Activated CD4-positive, alpha-beta T cell treated with anti-CD3 and anti-CD28 coated beads, Interleukin-2, amount 10 ng/mL, durations not matched to agents 7 days and 5 days (primary cell): ENCODE measurements at places on chromosomes 3 and 15. TPM values are rescaled to one million over a fixed set of nuclear protein-coding genes. Genes with fewer than 3 reads are reported as not detected.

HRH1 gene
- total RNA-seq, result 0.27 TPM

FBXO40 gene
- total RNA-seq, result not detected

- no peaks in the 10 kb centered on the region for H3K27me3 ChIP-seq
- no peak overlapping the region for H3K4me3 ChIP-seq
- DNase-seq, result no peak
Measured at GRCh38 chr3:5275529-5275928, 88.0 kb downstream of the EDEM1 start.

DNA sequence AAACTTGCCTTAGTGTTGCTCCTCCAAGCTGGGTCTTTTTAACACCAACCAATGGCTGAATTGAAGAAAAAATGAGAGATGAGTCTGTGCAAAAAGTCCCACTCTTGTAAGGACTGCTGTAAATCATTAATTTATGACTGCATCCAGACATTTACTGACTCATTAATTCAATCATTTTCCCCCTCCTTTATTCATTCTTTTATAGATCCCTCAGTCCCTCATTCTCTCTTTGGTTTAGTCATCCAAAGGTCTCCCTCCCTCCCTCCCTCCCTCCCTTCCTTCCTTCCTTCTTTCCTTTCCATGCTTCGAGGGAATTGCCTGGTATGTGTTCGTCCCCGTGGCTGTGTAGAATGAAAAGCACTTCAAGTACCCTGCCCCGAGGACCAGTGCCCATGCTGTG, 35.3 kb upstream of the MRPS22 start:
- H3K27ac ChIP-seq, result no peak overlapping the region
- H3K36me3 ChIP-seq, result no peaks in the 10 kb centered on the region
- no peak overlapping the region for H3K4me3 ChIP-seq
- no peak for DNase-seq
- H3K4me1 ChIP-seq, result no peaks in the 10 kb centered on the region
- H3K27me3 ChIP-seq, result peaks cover 2% of the 10 kb centered on the region

DNA sequence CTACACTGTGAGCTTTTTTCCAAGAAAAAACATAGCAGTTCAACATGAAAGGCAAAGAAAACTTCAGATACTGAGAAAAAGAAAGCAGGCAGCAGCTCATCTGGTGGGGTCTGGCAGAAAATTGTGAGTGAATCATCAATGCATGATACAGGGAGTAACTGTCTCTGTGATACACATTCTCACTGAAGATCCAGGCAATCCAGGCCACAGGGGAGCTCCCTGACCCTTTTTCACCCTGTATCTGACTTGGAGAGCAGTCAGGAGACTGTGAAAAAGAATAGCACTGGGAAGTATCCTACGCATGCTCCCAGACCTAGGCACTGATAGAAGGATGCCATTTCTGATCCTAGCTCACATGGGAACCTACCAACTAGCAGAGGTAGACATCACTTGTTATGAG, 269.8 kb downstream of the MBNL1 start:
- H3K4me1 ChIP-seq, result no peaks in the 10 kb centered on the region
- H3K27ac ChIP-seq, result no peak overlapping the region
- peaks cover 17% of the 10 kb centered on the region for H3K27me3 ChIP-seq
- no peak for DNase-seq
- H3K36me3 ChIP-seq, result no peaks in the 10 kb centered on the region
